ENCODE measurements at places on chromosomes 1 and 21.

DNA sequence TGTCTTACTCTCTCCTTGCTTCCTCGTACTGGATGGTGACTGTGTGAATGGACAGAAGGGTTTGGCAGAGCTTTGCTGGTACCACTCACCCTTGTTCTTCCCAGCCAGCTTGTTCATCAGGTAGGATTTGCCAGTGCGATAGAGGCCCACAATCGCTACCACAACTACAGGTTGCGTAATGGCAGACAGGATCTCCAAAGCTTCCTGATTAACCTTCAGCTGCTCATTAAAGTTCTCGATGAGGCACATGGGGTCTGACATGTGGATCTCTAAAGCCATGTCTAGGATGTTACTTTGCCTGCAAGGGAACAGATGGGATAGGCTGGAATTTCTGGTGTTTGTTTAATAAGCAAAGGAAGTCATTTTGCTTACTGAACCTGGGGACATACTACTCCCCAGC is 3.4 kb downstream of the GBP5 start:
- no peak for DNase-seq

DNA sequence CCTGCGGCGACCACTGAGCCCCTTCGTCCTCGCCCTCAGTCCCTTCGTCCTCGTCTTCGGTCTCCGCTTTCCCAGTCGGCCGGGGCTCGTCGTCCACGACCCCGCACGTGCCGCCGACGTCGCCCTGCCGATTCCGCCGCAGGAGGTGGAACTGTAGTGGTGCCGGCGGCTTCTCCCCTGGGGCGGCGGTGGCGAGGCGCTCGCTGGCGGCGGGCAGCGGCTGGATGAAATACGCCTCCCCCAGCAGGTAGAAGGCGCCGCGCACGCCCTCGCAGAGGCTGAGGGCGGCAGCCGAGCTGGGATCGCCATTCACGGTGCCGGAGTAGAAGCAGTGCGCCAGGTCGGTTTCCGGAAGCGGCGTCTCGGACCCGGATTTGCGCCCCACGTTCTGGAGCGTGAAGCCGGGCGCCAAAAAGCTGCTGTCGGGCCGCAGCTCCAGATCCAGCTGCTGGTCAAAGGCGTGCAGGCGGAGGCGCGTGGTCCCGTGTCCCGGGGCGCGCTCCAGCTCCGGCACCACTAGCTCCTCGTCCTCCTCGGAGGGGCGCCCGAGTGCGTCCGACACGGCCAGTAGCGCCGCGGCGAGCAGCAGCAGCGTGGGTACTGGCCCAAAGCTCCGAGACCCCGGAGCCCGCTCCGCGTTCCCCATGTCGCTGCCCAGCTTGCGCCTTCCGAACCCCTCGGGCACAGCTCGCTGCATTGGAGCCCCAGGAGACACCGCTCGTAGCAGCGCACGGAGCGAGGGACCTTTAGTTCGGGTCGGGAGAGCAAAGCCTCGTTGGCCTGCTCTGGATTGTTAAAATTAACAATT is 747 bp downstream of the ADAMTS1 start:
- DNase-seq = no peak

GRCh38 chr1:39681294-39681693 is 9.4 kb upstream of the NT5C1A start:
- no peak for DNase-seq

- DNase-seq = no peak
Measured at GRCh38 chr1:198686069-198686728, 47.4 kb downstream of the PTPRC start.

DNA sequence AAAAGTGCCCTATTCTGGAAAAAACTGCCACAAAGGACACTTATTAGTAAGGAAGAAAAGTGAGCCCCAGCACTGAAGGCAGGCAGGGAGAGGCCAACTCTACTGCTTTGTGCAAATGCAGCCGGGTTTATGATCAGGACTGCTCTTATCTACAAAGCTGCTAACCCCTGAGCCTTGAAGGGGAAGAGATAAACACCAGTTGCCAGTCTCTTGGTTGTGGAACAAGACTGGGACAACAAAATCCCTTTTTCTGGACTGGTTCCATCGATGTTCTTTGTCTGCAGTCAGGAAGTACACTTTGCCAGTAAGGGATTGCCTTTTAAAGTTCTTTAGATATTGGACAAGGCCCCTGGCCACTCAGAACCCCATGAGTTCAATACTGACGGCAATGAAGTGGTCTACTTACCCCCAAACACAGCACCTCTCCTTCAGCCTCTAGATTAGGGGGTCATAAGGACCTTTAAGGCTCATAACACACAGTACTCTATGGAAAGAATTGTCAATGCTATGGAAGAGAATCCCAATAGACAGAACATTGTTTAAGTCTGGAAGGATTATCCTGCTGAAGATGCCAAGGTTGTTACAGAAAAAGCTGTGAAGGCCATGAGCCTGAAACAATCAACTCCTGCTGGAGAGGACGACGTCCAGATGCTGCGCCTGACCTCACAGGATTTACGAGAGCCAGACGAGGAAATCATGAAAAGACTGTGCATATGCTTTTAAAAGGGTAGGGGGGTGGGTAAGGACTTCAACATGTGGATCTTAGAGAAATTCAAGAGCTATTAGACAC is 43.6 kb downstream of the GNB1 start:
- no peak for DNase-seq

DNA sequence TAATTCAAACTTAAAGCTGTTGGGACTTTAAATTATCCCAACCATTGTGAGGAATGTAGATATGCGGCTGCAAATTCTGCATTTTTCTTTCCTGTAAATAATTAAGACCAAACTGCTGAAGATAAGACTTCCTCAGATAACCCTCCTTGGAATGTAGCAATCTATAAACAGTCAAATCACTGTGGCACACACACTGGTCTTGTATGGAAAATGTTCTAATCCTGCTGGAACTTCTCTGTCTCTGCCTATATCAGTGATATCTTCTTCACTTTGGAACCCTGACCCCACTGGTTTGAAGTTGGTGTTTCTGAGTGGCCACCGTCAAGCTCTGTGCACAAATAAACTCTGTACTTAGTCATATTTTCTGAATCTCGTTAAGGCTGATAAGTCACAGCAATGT is 32.9 kb downstream of the HSF2BP start:
- no peak for DNase-seq

GRCh38 chr1:180930687-180931086 is 18.0 kb downstream of the KIAA1614 start:
- DNase-seq = no peak

DNA sequence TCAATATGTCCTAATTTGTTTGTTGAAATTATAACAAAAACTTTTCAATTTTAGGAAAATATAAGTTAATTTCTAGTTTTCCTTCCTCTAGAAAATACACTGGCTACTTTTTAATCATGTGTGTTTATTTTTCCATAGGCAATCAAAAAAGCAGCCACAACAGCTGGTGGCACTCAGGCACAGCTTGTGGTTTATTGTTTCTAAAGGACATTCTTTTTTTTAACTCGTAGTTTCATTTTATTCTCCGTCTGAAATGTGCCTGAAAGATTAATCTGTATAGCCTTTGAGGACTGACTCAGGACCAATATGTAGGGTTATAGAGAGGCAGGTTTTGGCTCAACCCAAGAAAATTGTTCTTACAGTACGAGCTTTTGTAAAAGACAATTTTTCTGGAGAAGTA is 20.7 kb upstream of the STX12 start:
- no peak for DNase-seq

- no peak for DNase-seq
Measured at GRCh38 chr1:166083887-166084286, 82.9 kb downstream of the FAM78B start.

DNA sequence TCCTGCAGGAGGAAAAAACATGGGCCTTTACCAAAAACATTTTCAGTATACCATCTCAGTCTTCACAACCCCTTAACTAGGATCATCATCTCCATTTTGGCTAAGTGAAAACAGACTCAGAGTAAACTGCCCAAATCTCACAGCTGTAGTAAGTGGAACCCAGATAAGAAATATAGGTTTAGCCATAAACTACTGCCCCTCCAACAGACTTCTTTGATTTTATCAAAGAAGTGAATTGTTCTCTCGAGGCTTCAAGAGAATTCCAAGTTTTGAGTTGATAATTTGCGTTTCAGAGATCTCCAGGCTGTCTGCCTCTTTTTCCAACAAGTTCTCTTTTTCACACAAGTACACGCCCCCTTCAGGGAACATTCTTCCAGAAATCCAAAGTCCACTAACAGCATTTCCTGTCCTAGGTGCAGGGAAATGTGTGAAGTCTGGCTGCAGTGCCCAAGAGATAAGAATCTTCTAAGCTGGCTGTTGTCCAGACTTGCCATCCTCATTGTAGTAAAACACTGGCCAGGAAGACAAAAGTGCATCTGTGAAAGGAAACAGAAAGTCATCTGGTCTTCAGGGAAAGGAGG is 30.8 kb downstream of the RNF19B start:
- DNase-seq = no peak

- DNase-seq = no peak
Measured at GRCh38 chr1:22476566-22476965, 24.9 kb downstream of the ZBTB40 start.

DNA sequence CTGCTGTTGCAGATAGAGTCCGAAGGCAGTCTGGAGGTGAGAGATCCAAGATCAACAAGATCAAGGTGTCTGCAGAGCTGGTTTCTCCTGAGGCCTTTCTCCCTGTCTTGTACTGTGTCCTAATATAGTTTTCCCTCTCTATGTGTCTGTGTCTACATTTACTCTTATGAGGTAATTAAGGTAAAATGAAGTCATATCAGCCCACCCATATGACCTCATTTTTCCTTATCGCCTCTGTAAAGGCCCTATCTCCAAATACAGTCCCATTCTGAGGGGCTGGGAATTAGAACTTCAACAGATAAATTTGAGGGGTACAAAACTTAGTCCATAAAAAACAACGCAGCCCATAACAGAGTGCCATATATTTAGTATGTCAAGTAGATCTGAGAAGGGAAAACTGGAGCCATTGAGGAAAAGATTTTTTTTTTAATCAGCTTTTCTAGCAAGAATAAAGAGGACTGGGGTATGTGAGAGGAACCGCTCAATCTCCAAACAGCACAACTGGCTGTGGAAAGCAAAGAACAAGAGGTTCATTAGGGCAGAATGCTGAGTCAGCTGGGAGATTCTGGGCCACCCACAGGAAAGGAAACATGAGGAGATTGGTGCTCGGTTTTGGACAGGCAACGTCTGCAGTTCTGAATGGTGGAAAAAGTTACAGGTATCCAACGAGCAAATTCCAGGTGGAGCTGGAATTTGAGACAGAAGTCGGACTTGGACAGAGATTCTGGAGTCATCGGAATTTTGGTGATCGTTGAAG is 65.7 kb downstream of the MAP3K21 start:
- DNase-seq = no peak

- no peak for DNase-seq
Measured at GRCh38 chr1:200290010-200290685, 119.7 kb downstream of the ZNF281 start.

- no peak for DNase-seq
Measured at GRCh38 chr1:99811075-99811474, 39.1 kb upstream of the AGL start.

DNA sequence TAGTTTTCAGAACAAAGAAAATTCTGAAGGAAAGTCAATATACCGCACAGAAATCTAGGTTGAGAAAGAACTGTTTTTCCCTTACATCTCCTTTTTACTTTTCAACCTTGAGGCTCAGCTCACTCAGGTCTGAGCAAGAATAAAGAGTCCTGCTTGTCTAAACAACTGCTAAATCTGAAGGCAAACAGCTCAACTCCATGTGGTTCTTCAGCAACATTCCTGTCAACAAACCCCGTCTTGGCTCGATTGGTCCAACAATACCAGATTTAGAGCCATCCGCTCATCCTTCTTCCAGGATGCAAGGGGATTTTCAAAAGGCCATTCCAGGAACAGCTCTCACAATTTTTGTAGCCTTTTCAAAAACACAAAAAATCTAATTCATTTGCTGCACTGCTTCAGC is 119.8 kb downstream of the HLCS start:
- DNase-seq = no peak

DNA sequence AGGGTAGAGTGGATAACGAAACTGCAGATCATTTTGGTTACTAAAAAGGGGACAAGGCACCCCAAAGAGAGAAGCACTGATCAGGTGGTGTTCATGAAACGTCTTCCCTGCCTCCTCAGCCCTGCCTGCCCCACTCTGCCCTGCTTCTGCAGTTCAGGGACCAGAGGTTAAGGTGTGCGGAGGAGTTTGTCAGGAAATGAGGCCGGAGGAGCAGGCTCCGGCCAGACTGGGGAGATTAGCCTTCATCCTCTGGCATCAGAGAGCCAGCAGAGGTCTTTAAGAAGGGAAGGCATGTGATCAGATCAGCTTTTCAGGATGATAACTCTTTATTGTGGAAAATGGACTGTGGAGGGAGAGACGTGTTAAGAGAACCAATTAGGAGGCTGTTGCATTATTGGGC is 291.9 kb upstream of the NR5A2 start:
- no peak for DNase-seq

DNA sequence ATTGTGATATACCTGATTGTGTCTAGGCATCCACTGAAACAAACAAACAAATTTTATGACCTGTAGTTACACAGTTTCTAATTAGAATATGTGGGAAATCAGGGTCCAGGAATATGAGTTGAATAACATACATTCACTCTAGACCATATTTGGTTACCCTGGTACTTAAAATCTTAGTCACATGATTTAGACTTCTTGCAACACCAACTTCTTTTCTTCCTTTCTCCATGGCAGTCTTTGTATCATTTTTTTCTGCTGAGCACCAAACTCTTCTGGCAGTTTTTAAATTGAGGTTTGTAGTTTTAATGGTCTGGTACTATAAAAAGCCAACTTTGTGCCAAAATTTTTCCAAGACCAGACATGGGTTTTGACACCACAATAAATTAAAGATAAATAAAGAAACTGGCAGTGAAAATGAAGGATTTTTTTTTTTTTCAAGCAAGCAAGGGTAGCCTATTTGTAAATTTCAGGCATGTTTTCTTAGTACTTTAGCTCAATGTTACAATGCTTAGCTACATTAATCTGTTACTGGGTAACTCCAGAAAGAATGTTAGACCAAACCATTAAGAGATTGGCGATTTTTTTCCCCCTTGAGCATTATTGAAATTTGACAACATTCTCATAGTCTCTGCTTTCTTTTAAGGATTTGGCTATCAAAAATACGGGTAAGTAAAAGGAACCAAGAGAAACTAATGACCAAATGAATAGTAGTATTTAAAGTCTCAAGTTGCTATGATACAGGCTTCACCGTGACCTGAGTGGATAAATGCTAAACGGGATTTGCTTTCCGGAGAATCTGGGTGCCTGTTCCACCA is 108.5 kb downstream of the NFIA start:
- no peak for DNase-seq

- no peak for DNase-seq
Measured at GRCh38 chr1:20087668-20088067, 17.7 kb downstream of the PLA2G5 start.

- no peak for DNase-seq
Measured at GRCh38 chr1:191943684-191944083, 214.6 kb upstream of the RGS18 start.

- DNase-seq = no peak
Measured at GRCh38 chr1:193729429-193729828, 543.0 kb upstream of the B3GALT2 start.

GRCh38 chr1:47459253-47459788 is 21.5 kb downstream of the FOXD2 start:
- DNase-seq = no peak

GRCh38 chr1:53142226-53142853 is at the start of gene SLC1A7:
TSS of gene SLC1A7 (minus strand) at chr1:53142638. CDS start at chr1:53142449, 189 bp downstream.
- no peak for DNase-seq

GRCh38 chr21:25809013-25809412 is 74.2 kb downstream of the GABPA start:
- no peak for DNase-seq

GRCh38 chr1:115555446-115555845 is 86.3 kb upstream of the VANGL1 start:
- no peak for DNase-seq

All from CD4-positive, alpha-beta T cell treated with Interleukin-15 for 4 hours (primary cell).